ENCODE measurements at places on chromosomes 5 and 9.

DNA sequence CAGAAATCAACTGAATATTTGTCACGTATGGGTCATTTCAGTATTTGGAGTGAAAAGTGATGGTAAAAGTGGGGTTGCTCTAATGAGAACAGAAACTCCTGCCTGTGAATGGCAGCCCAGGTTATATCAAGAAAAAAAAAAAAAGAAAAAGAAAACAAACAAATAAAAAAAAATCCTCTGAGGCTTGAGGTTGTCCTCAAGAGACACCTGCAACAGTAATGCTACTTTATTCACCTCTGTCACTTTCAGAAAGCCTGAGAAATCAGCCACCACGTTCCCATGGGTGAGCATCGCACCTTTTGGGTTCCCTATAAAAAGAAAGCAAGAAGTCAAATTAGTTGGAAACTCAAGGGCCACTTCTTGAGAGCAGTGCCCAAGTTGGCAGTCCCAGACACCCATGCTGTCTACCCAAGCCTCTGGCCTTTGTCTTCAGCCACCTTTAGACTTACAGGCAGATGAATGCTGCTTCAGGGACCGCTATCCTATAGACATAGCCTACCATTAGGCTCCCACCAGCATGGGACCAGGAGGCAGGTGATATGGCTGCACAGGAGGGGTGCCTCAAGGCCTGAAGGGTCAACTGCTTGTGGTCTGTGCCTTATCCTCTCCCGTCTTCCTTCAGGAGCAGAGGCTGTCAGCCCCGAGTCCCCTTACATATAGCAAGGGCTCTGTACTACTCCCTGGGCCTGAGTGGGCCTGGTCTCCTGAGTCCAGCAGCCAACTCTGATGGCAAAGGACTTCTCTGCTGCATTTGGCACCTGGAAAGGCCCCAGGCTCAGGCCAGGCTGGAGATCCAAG lies 31.1 kb upstream of the MEIKIN start:
- peak; percentile 65 for DNase-seq

GRCh38 chr5:76337953-76338451 lies 65.1 kb upstream of the IQGAP2 start:
- DNase-seq, result no peak

GRCh38 chr9:114431003-114431402 lies 43.2 kb upstream of the AKNA start:
- DNase-seq, result peak; percentile 3

DNA sequence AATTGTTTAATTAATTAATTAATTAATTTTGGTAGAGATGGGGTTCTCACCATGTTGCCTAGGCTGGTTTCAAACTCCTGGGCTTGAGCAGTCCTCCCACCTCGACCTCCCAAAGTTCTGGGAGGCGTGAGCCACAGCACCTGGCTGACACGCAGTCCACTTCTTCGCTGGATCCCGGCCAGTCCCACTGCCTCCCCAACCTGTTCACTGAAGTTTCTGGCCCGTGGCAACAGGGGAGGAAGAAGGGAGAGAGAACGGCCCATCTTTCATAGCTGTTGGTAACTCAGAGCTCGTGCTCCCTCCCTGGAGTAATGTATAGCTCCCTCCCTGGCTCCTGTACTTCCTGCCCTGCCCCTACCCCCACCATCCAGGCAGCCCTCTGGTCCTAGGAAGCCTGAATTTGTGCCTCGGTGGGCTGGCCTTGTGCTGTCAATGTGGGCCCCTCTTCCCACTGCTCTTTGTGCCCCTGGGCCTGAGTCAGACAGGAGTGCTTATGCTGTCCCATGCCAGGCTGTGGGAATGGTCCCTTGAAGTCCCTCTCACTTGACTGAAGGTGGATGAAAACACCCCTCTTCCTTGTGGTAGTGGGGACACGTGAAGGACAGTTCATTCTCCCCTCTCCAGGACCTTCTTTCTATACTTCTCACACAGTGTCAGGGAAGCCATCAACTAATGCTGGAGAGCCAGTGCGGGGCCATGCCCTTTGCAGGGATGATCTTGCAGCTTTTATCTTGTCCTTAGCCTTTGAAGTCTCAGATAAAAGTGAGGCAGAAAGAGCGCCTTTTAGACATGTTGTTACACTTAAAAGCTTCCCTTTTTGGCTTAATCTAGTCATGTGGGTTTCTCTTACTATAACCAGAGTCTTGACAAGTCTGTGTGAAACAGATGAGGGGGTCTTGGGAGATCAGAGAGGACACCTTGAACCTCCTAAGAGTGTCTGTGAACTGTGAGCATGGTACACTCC lies 38.1 kb downstream of the ANGPTL2 start:
- no peak for DNase-seq

GRCh38 chr5:102853680-102854079 lies 98.6 kb downstream of the PAM start:
- no peak for DNase-seq

DNA sequence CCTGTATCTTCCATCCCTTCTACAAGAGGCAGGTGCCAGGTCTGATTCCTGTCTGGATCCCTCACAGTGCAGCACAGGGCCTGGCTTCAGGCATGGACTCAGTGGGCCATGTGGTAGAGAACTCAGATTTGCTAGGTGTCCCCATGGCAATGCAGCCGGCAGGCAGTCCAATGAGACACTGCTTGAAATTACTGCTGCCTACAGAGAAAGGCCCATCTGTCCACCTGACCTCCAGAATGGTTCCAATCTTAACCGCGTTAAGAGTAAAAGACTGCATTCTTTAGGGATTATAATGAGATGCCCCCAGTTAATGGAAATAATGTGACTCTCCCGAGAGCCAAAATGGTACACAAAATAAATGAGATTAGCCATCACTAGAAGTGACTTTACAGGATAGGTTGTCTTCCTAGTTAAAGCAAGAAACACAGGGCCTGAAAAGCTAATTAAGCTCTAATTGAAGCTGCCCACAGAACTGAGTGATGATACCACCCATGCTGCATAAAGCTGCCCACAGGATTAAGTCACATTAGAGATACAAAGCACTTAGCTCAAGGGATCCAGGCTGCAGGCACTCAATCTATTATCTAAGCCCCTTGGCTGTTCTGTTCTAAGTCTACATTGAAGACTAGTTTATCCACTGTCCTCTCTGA lies 11.4 kb downstream of the FAM193B start:
- DNase-seq, result no peak

GRCh38 chr5:171055875-171056454 lies 194.1 kb downstream of the RANBP17 start:
- DNase-seq, result no peak

- no peak for DNase-seq
These were observed 37.4 kb upstream of the GRAMD2B start for GRCh38 chr5:126385524-126386502.

GRCh38 chr9:72588336-72588735 lies 66.9 kb downstream of the TMC1 start:
- DNase-seq, result no peak

- DNase-seq, result no peak
These were observed 43.5 kb upstream of the ANKDD1B start for GRCh38 chr5:75567710-75568109.

DNA sequence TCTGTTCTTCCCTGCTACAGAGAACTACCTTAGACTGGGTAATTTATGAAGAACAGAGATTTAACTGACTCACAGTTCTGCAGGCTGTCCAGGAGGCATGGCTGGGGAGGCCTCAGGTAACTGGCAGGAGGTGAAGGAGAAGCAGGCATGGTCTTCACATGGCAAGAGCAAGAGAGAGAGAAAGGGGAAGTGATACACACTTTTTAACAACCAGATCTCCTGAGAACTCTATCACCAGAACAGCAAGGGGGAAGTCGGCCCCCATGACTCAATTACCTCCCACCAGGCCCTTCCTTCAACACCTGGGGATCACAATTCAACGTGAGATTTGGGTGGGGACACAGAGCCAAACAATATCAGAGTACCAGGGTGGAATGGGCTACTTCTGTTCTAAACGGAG lies 766.8 kb downstream of the TLE1 start:
- DNase-seq, result no peak

- no peak for DNase-seq
These were observed 7.3 kb downstream of the MCIDAS start for GRCh38 chr5:55219770-55220169.

GRCh38 chr9:6938447-6938846 lies 180.7 kb downstream of the KDM4C start:
- DNase-seq, result no peak

GRCh38 chr5:80503641-80504040 lies 15.7 kb downstream of the FAM151B start:
- DNase-seq, result no peak

DNA sequence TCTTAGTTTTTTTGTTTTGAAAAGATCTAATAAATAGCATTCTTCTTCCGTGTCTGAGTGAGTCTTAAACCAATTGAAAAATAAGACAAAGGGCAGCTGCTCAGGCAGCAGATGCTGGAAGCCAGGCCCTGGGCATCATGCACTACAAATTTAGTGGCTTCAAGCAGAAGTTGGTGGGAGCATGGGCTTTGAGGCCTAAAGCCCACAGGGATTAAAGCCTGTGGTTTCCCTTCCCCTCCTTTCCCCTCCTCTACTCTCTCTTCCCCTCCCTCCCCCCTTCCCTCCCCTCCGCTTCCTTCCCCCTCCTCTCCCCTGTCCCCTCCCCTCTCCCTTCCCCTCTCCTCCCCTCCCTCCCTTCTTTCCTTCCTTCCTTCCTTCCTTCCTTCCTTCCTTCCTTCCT lies 20.1 kb upstream of the KIF4B start:
- no peak for DNase-seq

- no peak for DNase-seq
These were observed 175.2 kb downstream of the FANCC start for GRCh38 chr9:95142315-95142714.

GRCh38 chr5:61811052-61811451 lies 479.0 kb downstream of the ZSWIM6 start:
- DNase-seq, result no peak

GRCh38 chr9:84652496-84653120 lies 16.9 kb upstream of the NTRK2 start:
- no peak for DNase-seq

DNA sequence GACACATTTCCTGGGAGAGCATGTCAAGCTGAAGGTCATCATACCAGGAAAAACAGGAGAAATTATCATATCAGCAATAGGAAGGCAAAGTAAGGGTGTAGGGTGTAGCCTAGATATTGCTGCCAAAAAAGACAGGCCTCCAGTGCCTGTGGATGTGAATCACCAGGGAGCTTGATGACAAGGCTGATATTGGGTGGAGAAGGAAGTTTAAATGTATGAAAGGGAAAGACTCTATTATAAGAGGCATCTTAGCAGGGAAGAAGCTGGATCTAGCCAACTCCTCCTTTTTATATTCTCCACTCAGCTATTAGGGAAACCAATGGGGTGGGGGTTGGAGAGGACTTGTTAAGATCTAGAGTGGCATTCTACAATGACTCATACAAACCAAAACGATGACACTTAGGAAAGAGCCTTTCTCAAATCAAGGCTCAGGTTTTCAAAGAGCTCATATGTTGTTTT lies 13.4 kb upstream of the TXNDC8 start:
- DNase-seq, result no peak

DNA sequence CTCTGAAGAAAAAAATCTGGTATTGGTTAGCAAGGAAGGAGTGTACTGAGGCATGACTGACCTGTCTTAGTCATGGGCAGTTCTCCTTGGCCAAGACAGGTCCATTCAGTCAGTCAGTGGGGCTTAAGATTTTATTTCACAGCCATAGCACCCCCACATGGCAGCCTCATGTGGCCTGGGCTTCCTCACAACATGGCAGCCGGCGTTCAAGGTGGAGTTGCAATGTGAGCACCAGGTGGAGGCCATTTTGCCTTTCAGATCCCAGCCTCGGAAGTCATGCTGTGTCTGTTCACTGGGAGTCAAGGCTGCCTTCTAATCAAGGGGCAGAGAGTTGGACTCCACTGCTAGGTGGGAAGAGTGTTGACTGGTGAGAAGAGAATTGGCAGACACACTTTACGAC lies 10.3 kb upstream of the CARD19 start:
- peak; percentile 36 for DNase-seq

DNA sequence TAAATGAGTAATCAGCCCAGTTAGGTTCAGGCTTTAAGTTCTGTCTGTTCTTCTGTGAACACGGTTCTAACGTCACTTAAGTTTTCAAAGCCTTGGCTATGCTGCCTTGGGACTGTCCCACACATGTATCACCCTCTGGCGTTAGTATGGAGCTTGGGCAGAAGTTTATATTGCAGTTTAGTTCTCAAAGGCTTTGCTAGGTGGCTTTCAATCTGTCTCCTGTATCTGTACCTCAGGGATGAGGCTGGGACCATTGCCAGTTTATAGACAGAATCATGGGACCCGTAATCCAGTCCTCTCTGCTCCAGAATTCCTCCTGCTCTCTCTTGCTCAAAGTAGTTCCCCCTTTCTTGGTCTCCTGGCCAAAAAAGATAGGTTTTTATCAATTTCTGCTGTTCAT lies 12.1 kb downstream of the C9orf40 start:
- DNase-seq, result no peak

GRCh38 chr5:77168879-77169244 lies 41.6 kb upstream of the PDE8B start:
- DNase-seq, result no peak

- DNase-seq, result no peak
These were observed 97.7 kb upstream of the LRRTM2 start for GRCh38 chr5:138972836-138973235.

DNA sequence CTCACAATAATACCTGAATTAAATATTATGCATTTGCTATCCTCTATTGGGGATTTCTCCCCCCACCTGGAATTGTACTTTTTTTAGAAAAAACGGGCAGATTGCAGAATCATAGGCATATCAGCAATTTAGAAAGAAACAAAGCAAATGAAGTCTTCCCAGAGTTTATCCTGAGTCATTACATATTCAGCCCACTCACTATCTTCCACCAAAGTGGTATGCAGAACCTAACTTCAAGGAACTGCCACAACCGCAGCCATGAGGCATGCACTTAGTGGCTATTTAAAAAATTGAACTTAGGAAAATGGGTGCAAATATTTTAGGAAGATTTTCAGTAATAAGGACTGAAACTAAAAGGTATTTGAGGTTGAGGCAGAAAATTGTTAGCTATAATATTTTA lies 48.6 kb downstream of the UBAP1 start:
- DNase-seq, result no peak

- DNase-seq, result no peak
These were observed 667 bp downstream of the FBXO10 start for GRCh38 chr9:37575511-37575914.

GRCh38 chr5:147452165-147452811 lies 57.6 kb downstream of the DPYSL3 start:
- no peak for DNase-seq

DNA sequence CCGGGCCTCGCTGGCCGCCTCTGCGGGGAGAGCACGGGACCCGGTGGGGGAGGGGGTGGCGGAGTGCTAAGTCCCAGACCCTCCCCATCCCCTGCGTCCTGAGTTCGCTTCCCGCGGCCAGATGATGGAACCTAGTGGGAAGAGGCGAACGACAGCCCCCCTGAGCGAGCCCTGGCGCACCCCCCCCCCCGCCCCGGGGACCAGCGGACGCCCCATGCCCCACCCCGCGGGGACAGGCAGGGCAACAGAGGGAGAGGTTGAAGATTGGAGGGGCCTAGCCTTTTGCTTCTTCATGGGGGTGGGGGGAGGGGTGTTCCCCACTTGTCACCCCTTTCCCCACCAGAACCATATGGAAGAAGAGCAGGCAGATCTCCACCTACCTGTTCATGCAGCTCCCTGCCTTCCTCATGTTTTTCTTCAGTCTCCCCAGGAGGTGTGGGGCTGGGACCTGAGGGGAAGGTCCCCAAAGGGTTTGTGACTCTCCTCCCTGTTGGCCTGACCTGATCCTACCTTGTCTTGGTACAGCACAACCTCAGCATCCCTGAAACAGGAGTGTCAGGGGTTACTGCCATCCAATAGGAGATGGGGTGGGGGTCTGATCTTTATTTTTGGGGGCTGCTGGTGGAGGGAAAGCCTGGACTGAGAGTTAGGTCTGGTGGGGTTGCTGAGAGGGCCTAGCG lies 485 bp downstream of the FAM53C start:
- no peak for DNase-seq
